ENCODE measurements at places on chromosomes 3 and 15. TPM values are rescaled to one million over a fixed set of nuclear protein-coding genes. Genes with fewer than 3 reads are reported as not detected.

GRCh38 chr15:44435893-44436667, 8.7 kb downstream of the CTDSPL2 start:
- no peak overlapping the region for H3K27ac ChIP-seq
- no peaks in the 10 kb centered on the region for H3K27me3 ChIP-seq
- H3K4me1 ChIP-seq, result peaks cover 16% of the 10 kb centered on the region
- H3K4me3 ChIP-seq, result no peak overlapping the region

DNA sequence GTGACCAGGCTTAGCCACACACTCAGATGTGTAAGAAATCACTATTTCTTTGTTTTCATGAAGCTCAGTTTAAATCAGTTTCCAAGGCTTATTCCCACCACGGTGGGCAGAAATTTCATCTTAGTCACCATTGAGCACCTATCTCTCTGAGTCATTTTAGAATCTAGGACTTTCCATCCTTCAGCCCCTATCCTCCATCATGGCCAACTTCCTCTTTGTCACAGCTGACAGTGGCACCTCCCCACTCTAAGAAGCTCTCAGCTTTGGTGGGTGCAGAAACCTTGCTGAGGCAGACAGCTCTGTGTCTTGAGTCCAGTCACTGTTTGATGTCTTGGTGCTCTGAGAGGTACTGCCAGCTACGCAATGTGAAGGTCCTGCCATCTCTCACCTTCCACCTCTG, 32.9 kb downstream of the SNTN start:
- no peak overlapping the region for H3K27ac ChIP-seq
- H3K27me3 ChIP-seq, result no peaks in the 10 kb centered on the region
- no peaks in the 10 kb centered on the region for H3K4me1 ChIP-seq
- DNase-seq, result no peak
- H3K4me3 ChIP-seq, result no peak overlapping the region

DNA sequence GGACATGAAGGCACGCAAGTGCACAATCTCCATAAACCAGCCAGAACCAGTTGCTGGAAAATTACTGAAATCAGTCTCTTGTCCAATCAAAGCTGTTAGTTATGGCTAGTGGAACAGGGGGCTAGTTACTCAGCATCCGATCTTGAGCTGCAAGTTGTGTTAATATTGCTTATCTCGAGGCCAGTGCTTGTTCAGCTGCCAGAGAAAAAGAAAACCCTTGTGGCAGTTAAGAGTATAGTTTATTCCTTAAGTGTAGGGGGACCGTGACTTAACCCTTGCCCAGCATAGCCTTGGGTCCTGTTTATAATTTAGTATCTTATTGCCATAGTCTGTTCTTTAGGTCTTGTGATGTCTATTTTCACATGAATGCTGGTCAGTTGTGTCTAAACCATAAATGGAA, 268.5 kb downstream of the CD47 start:
- H3K4me1 ChIP-seq, result no peaks in the 10 kb centered on the region
- H3K4me3 ChIP-seq, result no peak overlapping the region

ROPN1 gene
- total RNA-seq, result not detected

DNA sequence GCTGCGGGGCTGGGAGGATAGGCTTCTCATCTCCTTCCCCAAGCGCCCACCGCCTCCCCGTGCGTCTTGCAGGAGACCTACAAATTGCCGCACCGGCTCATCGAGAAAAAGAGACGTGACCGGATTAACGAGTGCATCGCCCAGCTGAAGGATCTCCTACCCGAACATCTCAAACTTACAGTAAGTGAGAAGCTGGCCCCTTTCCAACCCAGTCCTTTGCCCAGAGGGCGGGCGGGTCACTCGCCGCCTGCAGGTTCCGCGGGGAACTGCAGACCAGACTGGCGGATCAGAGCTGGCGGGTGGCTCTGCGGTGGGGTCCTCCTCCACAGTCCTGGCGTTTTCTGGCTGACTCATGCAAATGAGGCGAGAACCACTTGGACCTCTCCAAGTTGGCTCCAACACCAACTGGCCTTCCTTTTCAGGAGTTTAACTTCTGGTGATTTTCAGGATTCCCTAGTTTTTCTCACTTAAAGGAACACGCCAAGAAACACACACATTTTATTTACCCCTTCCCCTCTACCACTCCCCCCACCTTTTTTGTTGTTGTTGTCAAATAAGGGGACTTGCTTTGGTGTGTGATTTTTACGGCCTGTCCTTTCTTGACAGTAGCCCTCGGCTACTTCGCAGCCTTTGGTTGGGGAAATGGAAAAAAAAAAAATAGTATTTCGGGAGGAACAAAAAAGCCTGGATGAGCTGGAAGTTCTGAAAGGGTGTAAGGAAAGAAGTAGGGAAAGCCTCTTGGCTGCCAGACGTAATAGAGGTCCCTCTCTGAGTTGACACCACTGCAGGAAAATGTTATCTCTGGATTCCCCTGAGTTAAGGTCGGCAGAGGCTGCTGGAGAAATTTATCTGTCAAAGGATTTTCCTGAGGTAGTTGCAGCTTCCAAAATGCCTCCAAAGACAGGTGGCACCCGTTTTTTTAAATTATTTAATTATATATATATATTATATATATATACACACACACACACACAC, 1.3 kb downstream of the BHLHE40 start:
- H3K4me3 ChIP-seq, result peak overlapping the region; percentile 95
- H3K4me1 ChIP-seq, result peaks cover 80% of the 10 kb centered on the region
- H3K27me3 ChIP-seq, result no peaks in the 10 kb centered on the region
- peak overlapping the region; percentile 80 for H3K27ac ChIP-seq
- H3K36me3 ChIP-seq, result peaks cover 21% of the 10 kb centered on the region

TNNC1 gene
- total RNA-seq, result 5.3 TPM

Measured in CD4-positive, alpha-beta T cell (primary cell).